ENCODE measurements at places on chromosomes 4 and X.
A peak's percentile ranks its signal among the peaks of the same experiment; 100 is the strongest.

DNA sequence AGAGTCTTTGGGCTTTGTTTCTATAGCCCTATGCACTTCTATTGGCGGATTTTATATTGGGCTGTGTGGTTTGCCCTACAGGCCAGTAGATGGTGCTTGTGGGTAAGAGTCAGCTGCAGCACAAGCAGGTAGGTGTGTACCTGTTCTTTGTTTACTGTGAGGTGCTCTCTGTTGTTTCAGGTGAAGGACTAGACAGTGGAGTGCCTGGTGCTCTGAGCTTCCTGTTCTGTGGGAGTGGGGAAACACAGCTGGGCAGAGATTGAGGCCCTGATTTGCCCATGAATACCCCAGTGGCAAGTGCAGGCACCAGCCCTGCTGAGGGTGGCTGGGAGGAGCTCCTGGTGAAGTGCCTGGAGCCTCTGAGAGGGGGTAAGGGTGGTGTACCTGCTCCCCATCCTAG, 26.3 kb upstream of the UCP1 start:
- DNase-seq, result peak; percentile 10

GRCh38 chr4:78651250-78651860, 99.8 kb downstream of the ANXA3 start:
- no peak for DNase-seq

- DNase-seq, result no peak
Observed at GRCh38 chr4:131526686-131527085, 1622.4 kb upstream of the PCDH10 start.

DNA sequence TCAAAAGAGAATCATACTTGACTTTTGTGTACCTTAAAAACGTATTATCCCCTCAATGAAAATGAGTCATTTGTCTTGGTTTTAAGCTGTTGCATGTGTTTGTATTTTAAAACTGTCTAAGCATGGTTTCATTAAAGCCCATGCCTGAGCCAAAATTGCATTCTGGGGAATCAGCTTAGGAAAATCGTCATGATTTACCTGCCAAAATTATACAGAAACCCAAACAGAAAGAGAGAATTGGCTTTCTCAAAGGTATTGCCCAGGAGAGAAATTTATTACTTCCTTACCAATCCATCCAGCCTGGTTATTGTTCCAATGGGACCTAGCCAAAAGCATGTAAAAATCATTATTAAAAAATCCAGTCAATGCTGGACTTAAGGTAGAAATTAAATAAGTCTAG, 37.6 kb downstream of the GPR174 start:
- no peak for DNase-seq

- no peak for DNase-seq
Observed at GRCh38 chrX:138711399-138712347, at the start of gene FGF13. Gene FGF13, minus strand, starts transcription at chrX:138711717. Its CDS starts 714 bp downstream, at chrX:138711003.

- DNase-seq, result no peak
Observed at GRCh38 chr4:109164011-109164410, 138.4 kb downstream of the COL25A1 start.

- DNase-seq, result no peak
Observed at GRCh38 chr4:78565971-78566372, 14.4 kb downstream of the ANXA3 start.

- no peak for DNase-seq
Observed at GRCh38 chrX:146186540-146186939, 368.9 kb downstream of the SLITRK2 start.

- DNase-seq, result no peak
Observed at GRCh38 chrX:40496728-40497127, 84.0 kb upstream of the ATP6AP2 start.

DNA sequence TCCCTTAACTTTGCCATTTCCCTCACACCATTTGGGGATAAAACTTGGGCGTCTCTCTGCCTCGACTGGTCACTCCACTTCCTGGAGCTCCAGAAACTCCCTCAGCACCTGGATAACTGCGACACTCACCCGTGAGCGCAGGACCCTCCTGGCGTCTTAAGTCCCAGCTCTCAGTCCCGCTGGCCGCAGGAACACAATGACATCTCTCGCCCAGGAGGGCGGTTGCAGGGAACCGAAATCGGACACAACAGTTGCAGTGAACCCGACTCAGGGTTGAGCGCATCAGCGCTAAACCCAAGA, 370.9 kb upstream of the SMIM31 start:
- DNase-seq, result no peak

DNA sequence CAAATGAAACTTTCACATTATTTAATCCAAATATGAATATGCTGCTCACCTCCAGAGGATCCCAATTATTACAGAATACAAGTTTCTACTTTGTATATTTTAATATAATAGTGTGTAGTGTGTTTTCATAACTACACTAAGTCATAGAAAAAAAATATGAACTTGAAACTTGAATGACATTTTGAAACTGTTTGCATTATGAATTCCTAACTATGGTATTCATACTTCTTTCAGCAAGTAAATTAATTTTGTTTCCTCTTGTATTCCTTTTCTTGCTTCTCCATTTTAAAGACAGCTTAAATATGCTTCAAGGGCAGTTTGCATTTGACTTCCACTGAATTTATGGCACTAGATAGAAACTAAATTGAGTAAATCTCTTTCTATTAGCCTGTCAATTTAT, 177.1 kb downstream of the BMPR1B start:
- DNase-seq, result no peak

- no peak for DNase-seq
Observed at GRCh38 chr4:110815950-110816349, 193.1 kb upstream of the PITX2 start.

DNA sequence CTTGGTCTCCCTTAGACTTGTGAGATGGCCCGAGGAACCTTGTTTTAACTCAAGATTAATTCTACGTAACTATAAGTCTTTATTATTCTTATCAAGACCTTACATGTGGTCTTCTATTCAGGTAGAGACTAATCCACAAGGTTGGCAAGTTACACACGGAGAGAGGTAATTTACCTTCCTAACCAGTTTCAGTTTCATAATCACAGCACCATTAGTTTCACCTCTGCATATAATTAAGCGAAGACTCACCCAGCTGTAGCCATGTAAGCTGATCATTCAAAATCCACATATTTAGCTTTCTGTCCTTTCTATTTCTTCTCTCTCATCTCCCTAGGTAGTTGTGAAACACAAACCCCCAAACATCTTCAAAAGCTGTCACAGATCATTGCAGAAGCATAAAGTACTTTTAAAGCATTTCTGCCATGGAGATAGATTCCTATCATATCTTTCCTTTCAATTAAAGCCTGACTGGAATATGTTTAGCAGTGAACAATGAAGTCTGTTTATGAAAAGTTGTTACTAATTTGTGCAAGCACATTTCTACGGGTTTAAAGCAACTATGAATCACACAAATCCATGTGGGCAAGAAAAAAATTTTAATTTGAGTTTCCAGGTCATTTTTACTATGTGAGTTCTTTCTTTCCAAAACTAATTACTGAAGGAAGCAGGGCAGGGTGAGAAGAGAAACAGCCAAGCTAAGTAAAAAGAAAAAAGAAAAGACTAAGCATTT, 78.5 kb downstream of the BTC start:
- no peak for DNase-seq

DNA sequence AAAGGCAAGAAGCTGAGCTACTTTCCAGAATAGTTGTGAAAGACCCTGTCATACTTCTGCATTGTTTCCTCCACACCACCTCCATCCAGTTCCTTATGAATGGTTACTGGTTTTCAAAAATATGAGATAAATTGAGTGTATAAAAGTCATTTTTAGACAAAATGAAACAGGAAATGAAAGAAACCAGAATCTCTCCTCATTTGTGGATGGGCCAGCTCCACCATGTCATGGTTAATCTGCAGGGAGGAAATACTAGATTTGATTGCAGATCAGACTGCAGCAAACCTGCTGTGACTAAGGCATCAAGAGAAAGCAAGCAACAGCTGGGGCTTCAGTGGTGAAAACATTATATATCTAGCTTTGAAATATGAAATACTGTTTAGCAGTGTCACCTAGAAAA, 23.8 kb downstream of the F9 start:
- DNase-seq, result no peak

DNA sequence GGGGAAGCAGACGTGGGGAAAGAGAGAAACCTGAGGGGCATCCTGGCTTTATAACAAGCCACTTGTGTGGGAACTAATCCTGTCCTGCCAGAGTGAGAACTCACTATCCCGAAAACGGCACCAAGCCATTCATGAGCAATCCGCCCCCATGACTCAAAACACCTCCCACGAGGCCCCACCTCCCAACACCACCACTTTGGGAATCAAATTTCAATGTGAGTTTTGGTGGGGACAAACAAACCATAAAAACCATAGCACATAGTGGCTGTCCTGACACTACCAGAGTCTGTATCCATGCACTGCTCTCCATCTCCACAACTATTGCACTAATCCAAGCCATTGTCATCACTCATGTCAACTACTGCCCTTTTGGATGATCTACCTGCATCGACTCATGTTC, 28.5 kb upstream of the SEPTIN6 start:
- DNase-seq, result no peak

- no peak for DNase-seq
Observed at GRCh38 chr4:28879178-28879577, 1841.0 kb upstream of the PCDH7 start.

- DNase-seq, result no peak
Observed at GRCh38 chr4:61425315-61425714, 225.2 kb downstream of the ADGRL3 start.

- peak; percentile 32 for DNase-seq
Observed at GRCh38 chrX:65528705-65529340, 5.8 kb downstream of the LAS1L start.

DNA sequence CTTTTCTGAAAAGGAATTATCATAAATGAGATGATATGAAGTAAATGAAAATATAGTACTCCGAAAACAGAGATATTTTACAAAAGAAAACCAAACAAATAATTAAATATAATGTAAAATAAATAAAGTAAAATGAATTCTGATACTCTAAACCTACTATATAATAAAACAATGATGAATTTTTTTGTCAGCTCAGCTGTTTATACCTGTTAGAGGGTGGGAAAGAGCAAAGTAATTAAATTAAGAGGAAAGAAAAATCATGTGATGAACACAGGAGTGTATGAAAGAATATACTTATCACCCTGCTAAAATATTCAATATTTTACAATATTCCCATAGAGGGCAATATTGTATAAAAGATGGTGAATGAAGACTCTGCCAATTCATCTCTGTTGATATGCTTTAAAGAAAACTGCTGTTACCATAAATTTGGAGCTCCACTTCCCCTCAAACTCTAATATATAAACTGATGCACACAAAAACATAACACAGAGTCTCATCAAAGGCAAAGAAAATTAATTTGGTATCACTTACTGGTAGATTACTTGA, 6.5 kb upstream of the NDST4 start:
- no peak for DNase-seq

- DNase-seq, result no peak
Observed at GRCh38 chrX:43953218-43953617, 20.0 kb downstream of the NDP start.

DNA sequence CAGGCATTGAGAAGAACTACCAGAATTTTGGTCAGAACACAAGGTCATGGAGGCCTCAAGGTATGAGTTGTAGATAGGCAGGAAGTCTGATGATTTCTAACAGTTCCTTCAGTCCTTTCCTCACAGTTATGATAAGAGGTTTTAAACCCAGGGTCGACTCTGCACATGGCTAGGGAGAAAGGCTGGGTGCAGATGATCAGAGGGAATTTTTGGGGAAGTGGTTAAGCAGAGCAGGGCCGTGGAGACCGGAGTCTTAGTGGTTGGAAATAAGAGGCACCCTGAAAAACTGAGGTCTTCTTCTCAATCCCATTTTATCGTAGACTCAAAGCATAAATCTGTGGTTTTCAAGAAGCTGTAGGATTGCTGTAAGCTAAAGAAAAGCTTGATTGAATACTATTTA, 118.5 kb upstream of the ANK2 start:
- no peak for DNase-seq

GRCh38 chr4:138263247-138263816, 21.2 kb upstream of the SLC7A11 start:
- no peak for DNase-seq

- no peak for DNase-seq
Observed at GRCh38 chrX:100413229-100413628, 3.2 kb upstream of the PCDH19 start.

DNA sequence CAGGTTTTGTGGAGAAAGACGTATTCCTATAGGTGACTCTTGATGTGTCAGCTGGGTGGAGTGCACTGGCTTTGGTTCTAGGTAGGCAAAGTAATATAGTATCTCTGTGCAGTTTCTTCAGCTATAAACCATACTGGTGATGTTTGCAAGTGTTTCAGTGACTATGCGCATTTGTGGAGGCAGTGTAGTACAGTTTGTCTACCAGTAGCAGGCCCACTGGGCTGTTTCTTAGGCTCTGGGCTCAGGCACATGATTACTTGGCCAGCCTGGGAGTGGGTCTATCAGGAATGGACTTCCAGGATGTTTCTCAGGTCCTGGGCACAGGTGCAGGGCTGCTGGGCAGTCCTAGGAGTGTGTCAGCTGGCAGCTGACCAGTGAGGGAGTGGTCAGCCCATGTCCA, 51.9 kb upstream of the INTU start:
- no peak for DNase-seq

GRCh38 chrX:24398766-24399165, 38.3 kb downstream of the SUPT20HL1 start:
- no peak for DNase-seq

GRCh38 chr4:101306225-101306624, 41.1 kb downstream of the PPP3CA start:
- DNase-seq, result no peak

GRCh38 chrX:141405486-141405852, 163.2 kb upstream of the SPANXC start:
- DNase-seq, result no peak

DNA sequence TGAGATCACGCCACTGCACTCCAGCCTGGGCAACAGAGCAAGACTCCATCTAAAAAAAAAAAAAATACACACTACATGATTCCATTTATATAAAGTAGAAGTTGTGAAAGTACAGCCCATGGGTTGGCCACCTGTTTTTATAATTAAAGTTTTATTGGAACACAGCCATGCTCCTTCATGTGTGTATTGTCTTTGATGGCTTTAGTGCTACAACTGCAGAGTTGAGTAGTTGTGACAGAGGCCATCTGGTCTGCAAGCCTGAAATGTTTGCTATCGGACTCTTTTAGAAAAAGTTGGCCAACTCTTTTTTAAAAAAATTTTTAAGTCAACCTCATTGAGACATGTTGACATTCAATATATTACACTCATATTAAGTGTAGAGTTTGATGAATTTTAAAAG, 41.2 kb upstream of the DUSP21 start:
- no peak for DNase-seq

- no peak for DNase-seq
Observed at GRCh38 chr4:151671541-151672059, 89.2 kb downstream of the GATB start.

GRCh38 chr4:143558286-143558685, 44.8 kb downstream of the SMARCA5 start:
- no peak for DNase-seq

DNA sequence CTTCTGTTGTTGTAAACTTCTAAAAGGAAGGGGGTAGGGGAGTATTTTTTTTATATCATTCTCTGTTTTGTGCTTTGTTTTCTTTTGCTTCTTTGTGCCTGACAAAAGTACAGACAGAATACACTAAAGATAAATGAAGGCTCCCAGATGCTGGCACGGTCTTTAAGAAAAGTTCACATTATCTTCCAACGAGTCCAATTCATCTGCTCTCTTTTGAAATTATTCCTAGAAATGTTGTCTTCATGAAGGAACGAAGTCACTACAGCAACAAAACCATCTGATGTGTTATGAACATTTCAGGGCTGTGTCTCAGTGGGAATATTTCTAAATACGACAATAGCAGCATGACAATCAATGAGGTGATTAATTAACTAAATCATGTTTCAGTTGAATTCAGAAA, 813.8 kb upstream of the HTR2C start:
- DNase-seq, result no peak
